OCI-LY7 (cell line): ENCODE measurements at places on chromosomes 7 and 10.

- DNase-seq, result no peak
These were observed at the start of gene TMEM270 for GRCh38 chr7:73860859-73861258. TMEM270 (plus strand) TSS chr7:73861159; CDS start chr7:73861195, 36 bp downstream.

- DNase-seq, result no peak
These were observed 5.6 kb downstream of the CH25H start for GRCh38 chr10:89201345-89202032.

- no peak for DNase-seq
These were observed 316.7 kb upstream of the NPSR1 start for GRCh38 chr7:34341326-34341725.

DNA sequence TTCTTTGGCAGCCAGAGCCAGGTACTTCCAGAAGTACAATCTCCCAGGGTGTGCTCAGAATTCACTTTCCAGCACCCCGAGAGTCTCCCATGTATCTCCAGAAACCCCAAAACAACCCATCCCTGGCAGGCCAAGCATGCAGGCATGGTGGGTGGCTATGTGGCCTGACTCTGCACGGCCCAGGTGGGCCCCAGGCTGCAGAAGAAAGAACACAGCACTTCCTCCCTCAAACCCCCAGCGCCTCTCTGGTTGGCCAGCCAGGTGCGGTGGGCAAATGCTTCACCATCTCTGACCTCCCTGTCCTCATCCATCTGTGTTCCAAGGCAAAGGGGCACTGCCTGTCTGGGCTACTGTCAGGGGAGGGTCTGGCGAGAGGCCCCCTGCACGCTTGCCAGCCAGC lies 100.3 kb downstream of the MKI67 start:
- no peak for DNase-seq

DNA sequence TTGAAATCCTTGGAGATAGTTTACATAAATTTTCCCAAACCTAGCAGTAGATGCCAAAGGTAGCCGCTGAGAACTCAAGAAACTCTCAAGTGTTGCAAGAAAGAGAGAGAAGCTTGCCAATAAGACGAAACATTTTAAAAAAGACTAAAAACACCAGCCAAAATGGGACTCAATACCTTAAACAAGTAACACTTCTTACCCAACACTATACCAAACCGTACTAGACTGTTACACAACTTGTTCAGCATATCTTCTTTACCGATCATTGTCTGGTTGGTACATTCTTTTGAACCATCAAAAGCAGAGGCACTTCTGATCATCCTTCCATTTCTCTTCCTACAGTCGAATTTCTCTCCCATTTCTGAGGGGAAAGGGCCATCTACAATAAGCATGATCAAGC lies 4.8 kb upstream of the PTPN12 start:
- DNase-seq, result no peak

DNA sequence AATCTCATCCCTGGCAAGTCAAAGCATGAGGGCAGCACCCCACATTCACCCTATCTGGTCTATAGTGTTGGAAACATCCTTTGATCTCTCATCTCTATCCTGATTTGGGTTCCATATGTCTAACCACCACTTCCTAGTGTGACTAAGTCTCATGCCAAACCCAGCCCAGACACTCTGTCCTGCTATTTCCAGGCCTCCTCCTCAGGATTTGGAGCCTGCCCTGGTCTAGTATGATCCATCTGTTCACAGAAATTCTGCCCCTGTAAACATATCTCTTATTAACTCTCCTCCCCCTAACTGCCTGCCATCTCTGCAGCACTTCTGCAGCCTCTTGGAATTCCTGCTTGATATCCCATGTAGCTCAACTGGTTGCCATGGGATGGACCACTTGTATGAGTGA lies 320.9 kb upstream of the IMMP2L start:
- no peak for DNase-seq

DNA sequence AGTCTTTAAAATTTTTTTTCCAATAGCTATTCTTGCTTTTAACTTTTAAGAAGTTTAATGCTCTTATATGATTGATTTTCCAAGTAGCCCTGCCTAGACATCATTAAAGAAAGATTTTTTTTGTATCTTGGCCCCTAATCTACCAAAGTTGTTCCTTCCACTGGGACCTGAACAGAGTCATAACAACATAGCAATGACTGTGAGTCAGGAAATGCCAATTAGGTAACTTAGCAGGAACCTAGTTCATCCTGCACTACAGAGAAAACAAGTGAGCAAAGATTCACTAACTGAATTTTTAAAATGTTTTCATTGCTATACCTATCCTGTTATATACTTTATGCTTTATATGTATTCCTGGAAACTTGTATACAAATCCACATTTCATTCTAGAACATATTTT lies 284.7 kb downstream of the BICC1 start:
- no peak for DNase-seq

- no peak for DNase-seq
These were observed 103.6 kb downstream of the VIPR2 start for GRCh38 chr7:159040912-159041711.

DNA sequence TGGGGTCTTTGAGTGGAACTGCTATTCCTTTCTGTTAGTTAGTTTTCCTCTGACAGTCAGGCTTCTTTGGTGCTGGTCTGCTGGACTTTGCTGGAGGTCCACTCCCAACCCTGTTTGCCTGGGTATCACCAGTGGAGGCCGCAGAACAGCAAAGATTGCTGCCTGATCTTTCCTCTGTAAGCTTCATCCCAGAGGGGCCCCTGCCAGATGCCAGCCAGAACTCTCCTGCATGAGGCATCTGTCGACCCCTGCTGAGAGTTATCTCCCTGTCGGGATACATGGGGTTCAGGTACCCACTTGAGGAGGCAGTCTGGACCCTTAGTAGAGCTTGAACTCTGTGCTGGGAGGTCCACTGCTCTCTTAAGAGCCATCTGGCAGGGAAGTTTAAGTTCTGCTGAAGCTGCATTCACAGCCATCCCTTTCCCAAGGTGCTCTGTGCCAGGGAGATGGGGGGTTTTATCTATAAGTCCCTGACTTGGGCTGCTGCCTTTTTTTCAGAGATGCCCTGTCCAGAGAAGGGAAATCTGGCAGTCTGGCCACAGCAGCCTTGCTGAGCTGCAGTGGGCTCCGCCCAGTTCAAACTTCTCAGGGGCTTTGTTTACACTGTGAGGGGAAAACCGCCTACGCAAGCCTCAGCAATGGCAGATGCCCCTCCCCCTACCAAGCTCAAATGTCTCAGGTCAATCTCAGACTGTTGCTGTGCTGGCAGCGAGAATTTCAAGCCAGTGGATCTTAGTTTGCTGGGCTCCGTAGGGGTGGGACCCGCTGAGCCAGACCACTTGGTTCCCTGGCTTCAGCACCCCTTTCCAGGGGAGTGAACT lies 89.7 kb upstream of the CDK6 start:
- DNase-seq, result no peak

GRCh38 chr10:16765509-16766375 lies 51.5 kb downstream of the RSU1 start:
- no peak for DNase-seq

DNA sequence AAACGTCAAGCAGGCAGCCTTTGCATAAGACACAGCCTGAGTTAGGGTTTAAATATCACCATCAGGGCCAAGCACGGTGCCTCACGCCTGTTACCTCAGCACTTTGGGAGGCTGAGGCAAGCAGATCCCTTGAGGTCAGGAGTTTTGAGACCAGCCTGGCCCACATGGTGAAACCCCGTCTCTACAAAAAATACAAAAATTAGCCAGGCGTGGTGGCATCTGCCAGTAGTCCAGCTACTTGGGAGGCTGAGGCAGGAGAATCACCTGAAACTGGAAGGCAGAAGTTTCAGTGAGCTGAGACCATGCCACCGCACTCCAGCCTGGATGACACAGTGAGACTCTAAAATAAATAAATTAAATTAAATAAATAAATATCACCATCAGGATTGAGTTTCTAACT lies 33.0 kb downstream of the SRPK2 start:
- DNase-seq, result no peak
